ENCODE measurements at places on chromosomes 3 and 15. TPM values are rescaled to one million over a fixed set of nuclear protein-coding genes. Genes with fewer than 3 reads are reported as not detected.

- DNase-seq, result no peak
Observed at GRCh38 chr3:21794291-21794690, 43.3 kb upstream of the ZNF385D start.

DNA sequence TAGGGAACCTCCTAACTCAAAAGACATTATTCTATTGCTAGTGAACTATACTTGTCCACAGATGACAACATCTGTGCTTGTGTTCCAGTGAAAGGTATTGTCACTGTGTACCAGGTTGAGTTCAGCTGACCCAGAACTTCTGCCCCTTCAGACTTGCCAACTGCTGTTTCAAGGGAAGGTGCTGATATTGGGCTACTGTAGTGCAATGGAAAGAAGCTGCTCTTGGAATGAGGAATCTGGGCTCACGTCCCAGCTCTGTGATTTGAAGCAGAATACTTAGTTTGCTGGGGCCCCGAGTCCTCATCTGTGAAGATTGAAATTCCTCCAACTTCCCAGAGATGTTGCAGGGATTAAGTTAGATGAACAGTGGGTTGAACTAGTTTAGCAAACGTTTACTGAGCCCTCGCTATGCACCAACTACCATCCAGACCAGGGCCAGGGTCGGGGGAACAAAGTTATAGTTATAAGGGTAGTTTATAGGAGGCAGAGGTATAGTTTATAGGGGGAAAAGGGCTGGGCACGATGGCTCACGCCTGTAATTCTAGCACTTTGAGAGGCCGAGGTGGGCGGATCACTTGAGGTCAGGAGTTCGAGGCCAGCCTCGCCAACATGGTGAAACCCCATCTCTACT lies 15.9 kb upstream of the UMPS start:
- DNase-seq, result no peak

DNA sequence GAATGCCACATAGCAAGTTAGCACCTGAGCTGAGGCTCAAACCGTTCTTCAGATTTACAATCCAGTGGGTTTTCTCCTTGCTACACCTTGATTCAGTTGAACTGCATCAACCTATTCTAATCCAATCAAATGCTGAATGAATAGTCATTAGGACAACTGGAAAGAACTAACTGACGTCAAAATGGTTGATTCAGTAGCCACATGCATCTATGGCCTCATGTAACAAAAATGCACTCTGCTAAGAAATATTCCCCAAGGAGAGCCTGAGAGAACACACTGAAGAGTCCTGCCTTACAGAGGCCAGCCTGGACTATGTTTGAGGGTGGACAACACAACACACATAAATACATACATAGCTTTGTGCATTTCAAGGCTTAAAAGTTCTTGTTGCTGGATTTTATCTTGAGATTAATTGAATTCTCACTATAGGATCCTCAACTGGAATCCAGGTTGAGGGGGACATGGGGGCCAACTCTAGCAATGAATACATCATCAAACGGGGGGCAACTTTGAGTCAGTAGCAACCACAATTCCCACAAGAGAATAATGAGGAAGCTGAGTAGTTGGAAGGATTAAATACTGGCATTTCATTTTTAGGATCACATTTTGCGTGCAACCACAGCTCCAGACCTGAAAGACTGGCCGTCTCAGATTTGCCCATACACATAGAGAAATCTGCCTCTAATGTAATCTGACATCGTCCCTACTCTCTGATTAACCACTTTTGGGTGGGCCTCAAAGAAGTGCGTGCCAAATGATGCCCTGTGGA lies 280.2 kb upstream of the ICE2 start:
- DNase-seq, result no peak

GRCh38 chr3:7315037-7315436 lies 454.1 kb downstream of the GRM7 start:
- DNase-seq, result no peak

- DNase-seq, result no peak
Observed at GRCh38 chr3:128545120-128545752, 52.2 kb upstream of the GATA2 start.

GRCh38 chr3:186083746-186084145 lies 25.1 kb downstream of the ETV5 start:
- DNase-seq, result no peak

DNA sequence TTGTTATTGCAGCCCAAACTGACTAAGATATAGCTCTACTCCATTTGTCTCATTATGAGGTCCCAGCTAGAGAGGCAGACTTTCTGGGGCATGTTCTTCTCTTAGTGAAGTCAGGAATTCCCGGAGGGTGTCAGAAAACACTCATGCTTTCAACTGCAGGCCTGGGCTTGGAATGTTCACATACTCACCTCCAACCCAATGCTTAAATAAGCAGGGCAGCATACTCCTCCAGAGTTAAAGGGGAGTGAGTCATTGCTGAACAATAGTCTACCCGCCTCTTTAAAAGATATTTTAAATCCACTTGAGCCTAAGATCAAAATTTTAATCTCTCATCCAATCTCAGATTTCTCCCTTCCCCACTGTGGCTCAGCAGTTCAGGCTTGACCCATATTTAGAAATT lies 167.8 kb upstream of the DPH6 start:
- DNase-seq, result no peak

DNA sequence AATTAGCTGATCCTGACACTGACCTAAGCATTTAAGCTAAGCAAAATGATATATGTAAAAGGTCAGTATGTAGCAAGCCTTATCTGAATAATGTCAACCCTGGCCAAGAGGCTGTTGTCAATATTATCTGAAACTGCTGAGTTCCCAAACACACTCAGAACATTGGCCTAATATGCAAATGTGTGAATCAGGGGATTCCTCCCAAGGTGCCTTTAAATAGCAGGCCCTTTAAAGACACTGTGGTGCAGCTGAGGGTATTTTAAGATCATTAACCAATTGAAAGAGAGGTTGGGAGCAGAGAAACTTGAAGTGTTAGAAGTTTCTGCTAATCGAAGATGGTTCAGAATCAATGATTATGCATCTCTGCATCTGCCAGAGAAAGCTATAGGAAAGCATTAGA lies 207.0 kb downstream of the NTRK3 start:
- no peak for DNase-seq

Gene PROK2
- polyA plus RNA-seq, result not detected

Gene CHAC1
- polyA plus RNA-seq, result 6.1 TPM

Gene MFGE8
- polyA plus RNA-seq, result 386 TPM

Gene FAM81A
- 4.6 TPM for polyA plus RNA-seq
